ENCODE measurements at places on chromosomes 4 and X. TPM values are rescaled to one million over a fixed set of nuclear protein-coding genes. Genes with fewer than 3 reads are reported as not detected.
A peak's percentile ranks its signal among the peaks of the same experiment; 100 is the strongest.

DNA sequence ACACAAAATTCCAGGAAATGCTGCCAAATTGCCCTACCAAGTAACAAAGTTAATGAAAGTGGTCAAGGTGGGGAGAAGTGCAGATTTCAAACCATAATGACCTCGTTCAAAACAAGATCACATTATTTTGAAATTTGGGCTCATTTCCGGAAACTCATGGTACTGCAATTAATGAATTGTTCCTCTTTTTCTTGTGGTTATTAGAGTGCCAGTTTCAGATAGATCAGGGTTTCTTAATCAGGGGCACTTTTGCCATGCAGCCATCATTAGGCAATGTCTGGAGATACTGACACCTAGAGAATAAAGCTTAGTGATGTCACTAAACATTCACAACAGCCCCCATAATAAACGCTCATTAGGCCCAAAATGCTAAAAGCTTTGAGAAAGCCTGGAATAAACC lies 381.5 kb upstream of the GALNT7 start:
- H3K27me3 ChIP-seq = no peaks in the 10 kb centered on the region
- H3K4me1 ChIP-seq = no peaks in the 10 kb centered on the region
- no peak for DNase-seq
- no peak overlapping the region for H3K4me3 ChIP-seq
- no peak overlapping the region for H3K27ac ChIP-seq

DNA sequence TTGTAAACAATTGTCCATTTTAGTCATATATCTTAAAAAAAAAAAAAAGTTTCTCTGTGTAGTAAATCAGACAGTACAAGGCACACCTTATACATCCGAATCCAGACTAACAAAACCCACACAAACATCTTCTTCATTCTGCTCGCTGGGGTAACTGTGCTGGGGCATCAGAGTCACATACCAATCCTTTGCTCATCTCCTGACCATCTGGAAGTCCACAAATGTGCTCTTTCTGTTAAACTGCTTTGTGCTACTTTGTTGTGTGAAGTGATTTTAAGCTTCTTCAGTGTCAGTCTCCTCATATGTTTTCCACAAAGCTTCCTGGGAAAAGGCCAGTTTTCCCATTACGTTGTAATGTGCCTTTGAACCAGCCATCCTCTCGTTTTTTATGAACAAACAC lies 86.2 kb upstream of the CBR4 start:
- H3K36me3 ChIP-seq = no peaks in the 10 kb centered on the region
- H3K4me3 ChIP-seq = no peak overlapping the region
- no peaks in the 10 kb centered on the region for H3K4me1 ChIP-seq
- DNase-seq = no peak

- peaks cover 3% of the 10 kb centered on the region for H3K4me1 ChIP-seq
- H3K27ac ChIP-seq = no peak overlapping the region
- DNase-seq = peak; percentile 70
- H3K36me3 ChIP-seq = no peaks in the 10 kb centered on the region
- no peaks in the 10 kb centered on the region for H3K27me3 ChIP-seq
Measured at GRCh38 chrX:153400146-153401132, 711 bp downstream of the PNMA6E start.

PLAC8 gene
- 16.9 TPM for total RNA-seq

MCUB gene
- 76.7 TPM for total RNA-seq

DNA sequence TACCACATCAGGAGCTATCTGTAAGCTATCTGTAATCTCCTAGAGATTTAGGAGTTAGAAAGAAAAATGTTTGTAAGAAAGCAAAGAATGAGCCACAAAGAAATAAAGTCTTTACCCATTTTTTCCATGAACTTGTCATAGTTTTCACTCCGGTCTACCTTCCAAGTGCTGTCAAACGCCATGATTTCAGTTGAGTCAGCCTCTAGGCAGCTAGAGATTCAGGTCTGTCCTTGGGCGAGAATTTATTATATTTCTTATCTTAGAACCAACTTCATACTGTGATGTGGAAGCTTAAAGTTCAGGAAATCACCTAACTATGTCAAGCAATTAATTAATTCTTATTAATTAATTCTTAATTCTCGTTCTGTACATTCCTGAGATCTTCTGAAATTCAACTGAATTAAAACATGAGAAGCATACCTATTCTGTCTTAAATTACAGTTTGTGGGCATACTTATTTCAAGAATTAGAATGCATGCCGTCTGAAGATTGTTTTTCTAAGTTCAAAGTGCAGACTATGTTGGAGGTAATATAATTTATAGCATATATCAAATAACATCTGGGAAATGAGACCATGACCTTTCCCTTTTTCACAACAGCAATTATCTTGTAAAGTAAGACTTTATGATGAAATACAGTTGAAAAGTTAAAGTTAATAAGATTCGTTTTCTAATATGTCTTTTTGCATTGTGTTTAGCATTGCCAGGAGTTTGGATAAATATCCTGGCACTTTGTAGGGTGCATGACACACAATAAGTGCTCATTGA lies at the start of gene FABP2:
Gene FABP2 (minus strand): TSS at position 218 of the 767 bp plus-strand sequence. CDS start 36 bp downstream, at position 182.
- no peaks in the 10 kb centered on the region for H3K4me1 ChIP-seq
- no peak within 1 kb of the TSS for H3K4me3 ChIP-seq
- peaks cover 2% of the 10 kb centered on the region for H3K27me3 ChIP-seq
- no peaks in the 10 kb centered on the region for H3K36me3 ChIP-seq

WWC2 gene
- 3.6 TPM for total RNA-seq

DNA sequence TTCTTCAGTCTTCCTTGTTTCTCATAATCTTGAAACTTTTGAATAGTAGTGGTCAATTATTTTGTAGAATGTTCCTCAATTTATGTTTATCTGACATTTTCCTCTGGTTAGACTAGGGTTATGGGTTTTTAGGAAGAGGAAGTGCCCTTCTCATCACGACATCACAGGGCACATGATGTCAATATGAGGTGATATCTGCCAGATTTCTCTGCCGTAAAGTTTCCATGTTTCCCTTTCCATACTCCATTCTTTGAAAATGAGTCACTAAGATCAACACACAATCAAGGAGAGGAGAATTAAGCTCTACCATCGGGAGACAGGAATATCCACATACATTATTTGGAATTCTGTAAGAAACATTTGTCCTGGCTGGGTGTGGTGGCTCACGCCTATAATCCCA lies 28.4 kb downstream of the RP2 start:
- DNase-seq = no peak
- H3K27me3 ChIP-seq = no peaks in the 10 kb centered on the region
- no peak overlapping the region for H3K27ac ChIP-seq
- peaks cover 6% of the 10 kb centered on the region for H3K36me3 ChIP-seq
